ENCODE measurements at places on chromosomes 2 and 18. TPM values are rescaled to one million over a fixed set of nuclear protein-coding genes. Genes with fewer than 3 reads are reported as not detected.

The CXCR4 gene
- total RNA-seq = 215 TPM

The CDH20 gene
- total RNA-seq = 0.47 TPM

The CSRNP3 gene
- 23.0 TPM for total RNA-seq

The CPO gene
- total RNA-seq = not detected

The MC5R gene
- not detected for total RNA-seq
